ENCODE measurements at places on chromosomes 2 and 18.

DNA sequence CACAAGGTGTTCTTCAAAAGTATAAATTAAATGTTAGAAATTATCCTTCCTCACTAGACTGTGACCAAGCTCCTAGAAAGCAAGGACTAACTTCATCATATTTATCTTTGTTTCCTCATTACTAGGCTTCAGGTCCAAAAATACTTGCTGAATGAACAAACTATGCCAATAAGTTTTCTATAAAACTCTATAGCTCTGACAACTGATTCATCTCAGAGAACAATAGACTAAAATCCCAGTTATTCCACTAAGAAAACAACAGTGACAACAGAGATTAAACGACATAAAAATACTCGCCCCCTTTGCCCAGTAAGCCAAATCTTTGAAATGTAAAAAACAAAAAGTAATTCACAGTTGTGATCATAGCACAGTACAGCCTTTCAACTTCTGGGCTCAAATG, 13.6 kb downstream of the TLK1 start:
- DNase-seq, result no peak

GRCh38 chr2:55090702-55091101, 40.5 kb upstream of the RTN4 start:
- DNase-seq, result peak; percentile 37

DNA sequence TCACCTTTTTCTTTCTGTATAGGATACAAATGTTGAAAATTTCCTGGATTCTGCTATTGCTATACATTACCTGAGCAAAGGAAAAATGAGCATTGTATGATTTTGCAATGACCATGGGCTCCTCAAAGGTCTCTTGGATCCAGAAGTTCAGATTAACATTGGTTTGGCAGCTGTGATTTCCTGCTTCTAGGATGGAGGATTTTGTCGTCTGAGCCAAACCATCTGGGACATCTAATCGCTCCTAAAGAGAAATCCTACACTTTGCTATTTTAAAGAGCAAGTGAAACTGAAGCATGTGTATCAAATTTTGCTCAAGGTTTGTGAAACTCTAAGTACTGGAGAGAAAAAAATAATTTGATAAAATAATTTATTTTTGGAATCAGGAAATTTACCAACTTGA, 115.1 kb upstream of the ST6GAL2 start:
- no peak for DNase-seq

DNA sequence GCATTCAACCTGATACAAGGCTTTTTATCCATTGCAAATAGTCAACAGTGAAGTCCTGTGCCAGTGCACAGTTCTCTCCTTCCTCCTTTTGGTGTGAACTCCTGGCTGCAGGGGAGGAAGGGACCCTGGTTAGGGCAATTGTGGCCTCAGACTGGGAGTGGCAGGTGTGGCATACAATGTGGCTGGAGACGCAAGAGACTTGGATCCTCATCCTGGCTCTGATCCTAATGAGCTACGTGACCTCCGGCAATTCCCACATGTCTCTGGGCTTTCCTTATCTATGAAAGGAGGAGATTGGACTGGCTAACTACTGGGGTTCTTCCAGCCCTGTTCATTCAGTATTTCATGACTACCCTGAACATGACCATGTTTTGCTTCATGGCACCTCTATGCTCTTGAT, 10.5 kb upstream of the IL1A start:
- DNase-seq, result peak; percentile 80

- DNase-seq, result no peak
These were observed 55.0 kb downstream of the ABCB11 start for GRCh38 chr2:168976034-168976654.

GRCh38 chr2:119730671-119731177, 29.0 kb upstream of the PTPN4 start:
- DNase-seq, result no peak

GRCh38 chr2:22879009-22879863, 505.7 kb upstream of the KLHL29 start:
- no peak for DNase-seq

DNA sequence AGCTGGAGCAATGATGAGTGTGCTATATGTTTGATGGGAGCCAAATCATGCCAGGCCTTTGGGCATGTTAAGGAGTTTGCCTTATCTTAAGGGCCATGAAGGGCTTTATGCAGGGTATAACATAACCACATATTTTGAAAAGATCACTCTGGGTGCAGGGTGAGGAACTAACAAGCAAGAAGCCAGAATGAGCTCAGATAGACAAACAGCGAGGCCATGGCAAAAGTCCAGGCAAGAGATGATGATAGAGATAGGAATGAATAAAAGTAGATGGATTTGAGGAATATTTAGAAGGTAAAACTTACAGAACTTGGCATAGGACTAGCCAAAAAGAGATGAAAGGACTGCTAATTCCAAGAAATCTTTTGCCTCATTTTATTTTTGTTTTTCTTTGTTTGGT, 6.7 kb downstream of the GALNT3 start:
- DNase-seq, result no peak

GRCh38 chr2:217597681-217598080, 405.1 kb downstream of the TNS1 start:
- no peak for DNase-seq

DNA sequence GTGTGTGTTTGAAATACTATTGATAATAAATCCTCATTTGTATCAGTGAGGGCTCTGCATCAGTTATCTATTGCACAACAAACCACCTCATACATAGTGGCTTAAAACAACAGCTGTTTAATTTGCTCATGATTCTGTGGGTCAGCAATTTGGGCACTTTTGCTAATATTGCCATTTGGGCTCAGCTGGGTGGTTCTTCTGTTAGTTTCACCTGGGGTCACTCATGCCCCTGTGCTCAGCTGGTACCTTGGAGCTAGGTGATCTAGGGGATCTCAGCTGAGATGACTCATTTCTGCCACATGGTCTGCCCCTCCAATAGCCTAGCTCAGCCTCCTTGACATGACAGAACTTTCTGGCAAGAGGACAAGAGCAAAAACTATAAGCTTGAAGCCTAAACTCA, 126.3 kb downstream of the LYPD6B start:
- DNase-seq, result no peak

- peak; percentile 12 for DNase-seq
These were observed 794 bp upstream of the CHCHD5 start for GRCh38 chr2:112583497-112584133.

- no peak for DNase-seq
These were observed 1.1 kb downstream of the SH3RF3 start for GRCh38 chr2:109129921-109130722.

- DNase-seq, result no peak
These were observed 89.1 kb upstream of the RTN4 start for GRCh38 chr2:55139305-55139704.

GRCh38 chr18:54117853-54118773, 106.4 kb downstream of the MBD2 start:
- no peak for DNase-seq

- peak; percentile 42 for DNase-seq
These were observed 43.3 kb downstream of the CACNB4 start for GRCh38 chr2:152055366-152056108.

DNA sequence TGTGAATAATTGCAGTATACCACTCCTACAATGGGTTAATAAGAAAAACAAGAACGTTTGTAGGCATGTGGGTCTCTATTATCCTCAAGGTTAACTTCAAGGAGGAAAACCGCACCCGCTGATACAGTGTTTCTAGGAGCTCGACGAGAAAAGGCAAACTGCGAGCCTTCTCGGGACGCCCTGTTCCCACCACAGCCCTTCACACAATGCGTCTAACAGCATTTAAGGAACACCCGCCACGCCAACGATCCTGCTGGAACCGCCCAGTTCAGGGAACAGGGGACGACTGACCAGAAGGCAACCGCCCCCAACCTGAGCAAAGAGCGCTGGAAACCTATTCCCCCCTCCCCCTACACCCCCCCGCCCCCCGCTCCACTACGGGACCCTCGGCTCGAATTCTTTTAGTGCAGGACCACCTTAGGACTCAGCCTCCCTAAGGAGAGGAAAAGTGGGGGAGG, 710 bp upstream of the TMSB10 start:
- DNase-seq, result peak; percentile 76

GRCh38 chr18:24009651-24010333, 4.8 kb upstream of the TTC39C start:
- peak; percentile 28 for DNase-seq

DNA sequence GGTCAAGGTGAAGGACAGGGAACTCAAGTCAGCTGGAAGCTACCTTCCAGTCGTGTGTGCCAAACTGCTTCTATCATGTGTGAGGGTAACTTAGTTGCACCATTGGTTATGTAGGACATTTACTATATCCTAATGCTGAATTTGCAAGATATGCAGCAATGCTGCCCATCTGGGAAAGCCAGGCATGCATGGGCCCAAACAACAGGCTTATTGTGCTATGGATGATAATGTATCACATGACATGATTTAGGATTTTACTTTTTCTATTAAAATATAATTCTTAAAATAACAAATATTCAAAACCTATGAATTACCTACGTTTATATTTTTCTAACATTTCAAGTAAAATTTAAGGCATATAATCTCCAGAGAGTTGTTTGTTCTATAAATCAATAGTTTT, 35.9 kb downstream of the B4GALT6 start:
- no peak for DNase-seq

- no peak for DNase-seq
These were observed 831.7 kb downstream of the RNF144A start for GRCh38 chr2:7748717-7749415.

GRCh38 chr2:179247318-179248023, 17.2 kb downstream of the SESTD1 start:
- no peak for DNase-seq

- no peak for DNase-seq
These were observed 101.5 kb downstream of the NCOA1 start for GRCh38 chr2:24592441-24593100.

DNA sequence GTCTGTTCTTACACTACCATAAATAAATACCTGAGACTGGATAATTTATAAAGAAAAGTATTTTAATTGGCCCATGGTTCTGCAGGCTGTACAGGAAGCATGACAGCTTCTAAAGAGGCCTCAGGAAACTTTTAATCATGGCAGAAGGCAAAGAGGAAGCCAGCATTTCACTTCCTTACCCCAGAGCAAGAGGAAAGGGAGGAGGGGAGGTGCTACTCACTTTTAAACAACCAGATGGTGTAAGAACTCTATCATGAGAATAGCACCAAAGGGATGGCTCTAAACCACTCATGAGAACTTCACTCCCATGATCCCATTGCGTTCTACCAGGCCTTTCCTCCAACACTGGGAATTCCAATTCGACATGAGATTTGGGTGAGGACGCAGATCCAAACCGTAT, 344.4 kb upstream of the SLC39A10 start:
- DNase-seq, result peak; percentile 8

DNA sequence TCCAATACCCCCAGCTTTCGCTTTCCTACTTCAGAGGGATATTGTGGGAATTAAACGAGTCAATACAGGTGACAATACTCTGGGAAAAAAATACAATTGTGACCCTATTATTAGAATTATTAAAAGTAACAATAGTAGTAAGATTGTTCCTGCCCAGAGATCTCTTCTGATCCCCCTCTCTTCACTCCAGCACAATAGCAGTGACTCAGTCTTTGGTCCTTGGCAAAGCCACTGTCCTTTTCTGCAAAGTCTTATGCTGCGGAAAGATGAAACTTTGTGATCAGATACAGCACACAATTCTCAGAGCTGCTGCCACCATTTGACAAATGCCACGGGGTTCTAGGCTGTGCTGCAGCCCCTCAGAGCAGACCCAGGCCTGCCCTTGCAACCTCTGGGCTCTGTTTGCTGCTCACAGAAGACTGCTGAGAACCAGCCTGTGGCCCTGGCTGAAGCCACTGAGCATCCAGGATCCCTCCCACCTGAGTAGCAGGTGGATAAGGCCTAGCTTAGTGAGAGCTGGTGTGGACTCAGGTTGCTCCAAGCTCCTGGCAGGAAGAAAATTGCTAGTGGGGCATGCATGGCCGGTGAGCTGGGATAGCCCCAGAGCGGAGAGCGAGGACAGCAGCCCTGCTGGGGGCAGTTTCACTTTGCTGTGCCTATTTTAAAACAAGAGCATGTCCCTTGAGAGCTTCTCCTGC, 60.1 kb upstream of the ROCK2 start:
- DNase-seq, result no peak

GRCh38 chr2:149002891-149003740, 35.4 kb upstream of the LYPD6B start:
- DNase-seq, result no peak

DNA sequence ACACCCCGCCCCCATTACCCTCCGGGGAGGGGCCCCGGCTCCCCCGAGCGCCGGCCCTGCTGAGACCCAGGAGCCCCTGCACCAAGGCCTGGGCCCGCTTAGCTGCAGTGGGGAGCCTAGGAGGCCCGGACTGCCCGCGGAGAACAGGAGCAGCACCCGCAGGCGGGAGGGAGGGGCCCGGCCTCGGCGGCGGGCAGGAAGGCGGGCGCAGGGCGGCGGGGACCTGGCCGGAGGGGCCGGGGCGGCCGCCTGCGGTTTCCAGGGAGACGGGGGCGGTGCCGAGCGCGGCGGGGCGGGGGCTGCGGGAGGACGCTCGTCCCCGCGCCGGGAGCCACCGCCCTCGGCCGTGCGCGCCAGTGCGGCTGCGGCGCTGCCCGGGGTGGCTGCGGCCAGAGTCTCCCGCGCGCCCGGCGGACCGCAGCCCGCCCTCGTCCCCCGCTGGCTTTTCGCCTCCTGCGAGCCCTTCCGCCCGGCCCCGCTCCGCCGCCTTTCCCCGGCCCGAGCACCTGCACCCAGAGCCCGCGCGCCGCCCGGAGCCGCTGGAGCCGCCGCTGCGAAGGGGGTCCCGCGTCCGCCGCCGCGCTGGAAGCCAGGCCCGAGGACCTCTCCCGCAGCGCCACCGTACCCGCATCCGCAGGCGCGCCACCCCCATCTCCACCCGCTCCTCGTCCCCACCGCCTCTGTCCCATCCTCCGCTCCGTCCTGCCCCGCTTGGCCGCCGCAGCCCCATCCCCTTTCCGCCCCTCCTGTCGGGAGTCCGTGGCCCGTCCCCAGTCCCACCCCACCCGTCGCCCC, 17.2 kb downstream of the GPC1 start:
- no peak for DNase-seq

- no peak for DNase-seq
These were observed 286.6 kb downstream of the MYT1L start for GRCh38 chr2:2044269-2045057.

- DNase-seq, result no peak
These were observed 14.6 kb downstream of the TTR start for GRCh38 chr18:31606265-31606664.

DNA sequence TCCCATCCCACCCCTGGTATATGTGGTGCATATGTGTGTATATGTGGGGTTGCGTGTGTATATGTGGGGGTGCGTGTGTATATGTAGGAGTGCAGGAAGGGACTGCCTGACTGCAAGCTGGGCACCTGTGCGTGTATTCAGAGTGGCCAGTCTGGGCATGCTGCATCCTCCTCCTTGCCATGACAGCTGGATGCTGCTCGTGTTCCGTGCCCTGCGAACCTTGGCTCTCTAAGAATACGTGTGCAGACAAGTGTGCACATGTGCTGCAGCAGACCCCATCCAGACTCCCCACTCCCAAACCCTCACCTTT, 222.1 kb downstream of the CELF4 start:
- DNase-seq, result no peak

- DNase-seq, result no peak
These were observed 43.6 kb downstream of the SPRED2 start for GRCh38 chr2:65388596-65389390.

- DNase-seq, result no peak
These were observed 6.6 kb upstream of the RPL31 start for GRCh38 chr2:100995309-100996075.

GRCh38 chr2:41717839-41718238, 330.0 kb upstream of the PKDCC start:
- DNase-seq, result no peak
